ENCODE measurements at places on chromosomes 4 and X. TPM values are rescaled to one million over a fixed set of nuclear protein-coding genes. Genes with fewer than 3 reads are reported as not detected.

The SCML1 gene
- 12.3 TPM for total RNA-seq

The PNMA6A gene
- 1.2 TPM for total RNA-seq

The ZAR1 gene
- total RNA-seq, result not detected

The CXCL8 gene
- total RNA-seq, result 1.5 TPM

Data from osteoblast (primary cell).